ENCODE measurements at places on chromosomes 3 and 15.

DNA sequence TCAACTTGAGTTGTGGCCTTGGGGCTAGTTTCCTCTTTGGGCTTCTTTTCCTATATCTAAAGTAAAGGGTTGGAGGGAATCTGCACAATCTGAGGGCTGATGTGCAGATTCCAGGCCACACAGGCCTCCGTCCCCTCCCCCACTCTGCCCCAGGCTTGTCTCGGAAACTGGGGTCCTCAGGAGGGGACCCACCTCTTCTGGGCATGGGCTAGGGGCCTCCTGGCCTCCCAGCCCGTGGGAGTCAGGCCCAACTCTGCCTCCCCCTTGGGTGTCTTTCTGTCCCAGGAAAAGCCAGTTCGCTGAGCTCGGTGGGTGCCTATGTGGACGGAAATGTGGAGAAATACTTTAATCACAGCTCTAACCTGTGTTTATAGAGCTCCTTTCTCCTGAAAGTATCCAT lies 4.8 kb downstream of the SMAD6 start:
- DNase-seq: no peak

- peak; percentile 68 for DNase-seq
Measured at GRCh38 chr15:99925661-99926461, 192.6 kb upstream of the LYSMD4 start.

- no peak for DNase-seq
Measured at GRCh38 chr3:141915766-141916165, 39.3 kb downstream of the ATP1B3 start.

DNA sequence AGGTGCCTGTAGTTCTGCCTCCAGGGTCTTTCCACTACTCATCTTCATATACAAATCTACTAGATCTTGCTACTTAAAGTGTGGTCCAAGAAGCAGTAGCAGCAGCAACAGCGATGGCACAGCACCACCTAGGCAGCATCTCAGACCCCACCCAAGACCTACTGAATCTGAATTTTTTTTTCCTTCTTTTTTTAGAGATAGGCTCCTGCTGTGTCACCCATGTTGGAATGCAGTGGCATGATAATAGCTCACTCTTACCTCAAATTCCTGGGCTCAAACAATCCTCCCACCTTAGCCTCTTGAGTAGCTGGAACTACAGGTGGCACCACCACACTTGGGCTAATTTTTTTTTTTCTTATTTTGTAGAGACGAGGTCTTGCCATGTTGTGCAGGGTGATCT lies 346.7 kb upstream of the TGFBR2 start:
- DNase-seq: no peak

DNA sequence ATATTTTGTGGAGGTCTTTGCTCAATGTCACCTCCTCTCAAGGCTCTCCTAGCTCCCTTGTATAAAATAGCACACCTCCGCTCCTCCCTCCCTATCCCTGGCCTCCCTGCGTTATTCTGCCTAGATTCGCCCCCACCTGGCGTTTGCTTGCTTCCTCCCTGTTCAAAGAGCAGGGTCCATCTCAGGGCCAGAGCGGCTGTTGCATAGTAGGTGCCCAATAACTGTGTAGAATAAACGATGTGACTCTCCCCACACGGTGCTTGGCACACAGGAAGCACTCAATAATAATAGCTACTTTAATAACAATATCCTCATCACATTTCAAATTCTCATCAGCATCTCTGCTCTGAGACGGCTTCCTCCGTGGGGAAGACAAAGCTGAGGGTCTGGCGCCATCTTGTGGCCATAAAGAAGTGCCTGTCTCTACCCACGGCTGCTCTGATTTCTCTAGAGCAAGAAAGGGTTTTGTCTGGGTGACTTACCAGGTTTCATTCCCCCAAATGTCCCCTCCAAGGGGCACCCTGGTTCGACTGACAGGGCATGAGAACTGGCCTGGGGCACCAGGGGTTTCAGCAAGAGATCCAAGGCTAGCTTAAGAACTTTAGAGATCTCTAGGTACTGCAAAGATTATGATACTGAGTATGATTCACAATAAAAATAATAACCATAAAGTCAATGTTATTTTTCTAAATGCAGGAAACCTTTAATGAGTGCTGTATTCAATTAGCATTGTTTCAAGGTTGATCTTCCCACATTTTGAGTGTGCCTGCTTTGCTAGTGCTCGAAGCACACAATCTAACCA lies 16.1 kb downstream of the CD276 start:
- peak; percentile 74 for DNase-seq

DNA sequence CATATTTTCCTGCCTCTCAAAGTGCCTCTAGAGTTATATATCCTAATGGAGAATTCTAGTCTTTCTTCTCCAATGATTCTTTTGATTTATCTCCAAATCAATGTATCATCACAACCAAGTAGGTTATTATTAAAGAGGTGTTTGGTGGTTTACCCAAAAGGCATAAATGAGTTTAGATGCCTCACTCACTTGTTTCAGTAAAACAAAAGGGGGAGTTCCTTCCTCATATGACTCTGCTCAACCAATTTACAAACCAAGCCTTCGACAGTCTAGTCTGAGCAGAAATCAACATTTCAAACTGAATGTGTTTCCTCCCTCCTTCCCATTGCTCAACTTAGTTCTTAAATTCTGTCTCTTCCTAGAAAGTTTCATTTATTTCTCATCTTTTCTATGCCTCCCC lies 116.5 kb downstream of the TNIK start:
- no peak for DNase-seq

DNA sequence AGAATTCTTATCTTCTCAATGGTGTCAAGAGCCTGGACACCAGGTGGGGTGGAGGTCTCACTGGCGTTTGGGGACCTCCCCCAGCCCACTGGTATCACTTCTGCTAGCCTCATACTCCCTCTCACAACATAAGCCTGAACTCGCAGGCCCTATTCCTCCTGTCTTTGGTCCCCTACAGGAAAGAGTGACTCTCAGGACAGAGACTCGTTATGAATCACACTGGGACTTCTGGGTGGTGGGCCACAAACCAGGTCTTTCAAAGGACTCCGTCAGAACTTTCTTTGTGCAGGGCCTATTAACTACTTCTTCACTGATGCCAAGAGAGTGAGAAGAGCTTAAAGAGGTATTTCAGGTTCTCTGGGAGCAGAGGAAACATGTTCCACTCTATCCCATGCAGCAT lies 100.4 kb downstream of the WDR76 start:
- no peak for DNase-seq

Measured in stimulated activated CD4-positive, alpha-beta T cell treated with anti-CD3 and anti-CD28 coated beads, Interleukin-1b, Interleukin-23, amount 100 ng/mL, for 48 hours (primary cell).